Right lobe of liver (tissue), 6 donors: ENCODE measurements at places on chromosomes 5 and 9. TPM values are rescaled to one million over a fixed set of nuclear protein-coding genes. Genes with fewer than 3 reads are reported as not detected.

DNA sequence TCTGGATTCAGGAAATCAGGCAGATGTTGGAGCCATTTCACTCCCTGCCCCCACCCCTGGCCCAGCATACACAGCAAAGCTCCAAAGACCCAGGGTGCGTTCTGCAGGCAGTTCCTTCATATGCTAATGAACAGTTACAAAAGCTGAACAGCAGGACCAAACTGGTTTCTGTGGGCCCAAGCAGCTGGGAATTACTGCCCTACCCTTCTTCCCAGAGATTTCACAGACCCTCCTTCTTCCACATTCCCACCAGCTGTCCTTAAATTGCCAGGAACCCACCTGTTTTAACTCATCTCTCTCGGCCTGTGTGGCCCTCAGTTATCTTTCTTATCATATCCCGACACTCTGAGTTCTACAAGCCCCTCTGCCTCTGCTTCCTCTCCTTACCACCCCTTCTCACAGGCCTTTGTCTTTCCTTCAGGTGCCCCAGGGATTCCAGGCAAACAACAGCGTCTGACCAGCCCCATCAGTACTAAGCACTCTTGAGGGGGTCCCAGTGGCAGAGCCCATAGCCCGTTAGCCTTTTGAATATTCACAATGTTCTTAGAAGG lies 10.6 kb upstream of the F2RL1 start:
- DNase-seq, result no peak

DNA sequence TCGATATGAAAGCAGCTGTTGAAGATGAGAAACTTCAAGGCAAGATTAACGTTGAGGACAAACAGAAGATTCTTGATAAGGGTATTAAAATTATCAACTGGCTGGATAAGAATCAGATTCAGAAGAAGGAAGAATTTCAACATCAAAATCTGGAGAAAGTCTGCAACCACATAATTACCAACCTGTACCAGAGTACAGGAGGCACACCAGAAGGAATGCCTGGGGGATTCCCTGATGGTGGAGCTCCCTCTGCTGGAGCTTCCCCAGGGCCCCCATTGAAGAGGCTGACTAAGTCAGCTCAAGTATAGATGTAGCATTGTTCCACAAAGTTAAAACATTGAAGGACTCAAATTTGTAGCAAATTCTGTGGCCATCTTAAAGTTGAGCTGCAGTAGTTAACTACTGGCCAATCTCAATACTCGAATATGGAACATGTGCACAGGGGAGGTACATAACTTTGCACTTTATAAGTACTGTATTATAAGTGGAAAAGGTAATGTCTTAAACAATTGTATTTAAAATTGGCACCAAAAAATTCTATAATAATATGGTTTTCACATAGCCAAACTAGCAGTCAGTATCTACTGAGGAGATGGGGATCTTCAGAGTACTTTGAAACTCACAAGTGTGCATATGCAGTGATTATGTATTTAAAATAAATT lies 237.5 kb downstream of the CHSY3 start:
- DNase-seq, result peak; percentile 38

DNA sequence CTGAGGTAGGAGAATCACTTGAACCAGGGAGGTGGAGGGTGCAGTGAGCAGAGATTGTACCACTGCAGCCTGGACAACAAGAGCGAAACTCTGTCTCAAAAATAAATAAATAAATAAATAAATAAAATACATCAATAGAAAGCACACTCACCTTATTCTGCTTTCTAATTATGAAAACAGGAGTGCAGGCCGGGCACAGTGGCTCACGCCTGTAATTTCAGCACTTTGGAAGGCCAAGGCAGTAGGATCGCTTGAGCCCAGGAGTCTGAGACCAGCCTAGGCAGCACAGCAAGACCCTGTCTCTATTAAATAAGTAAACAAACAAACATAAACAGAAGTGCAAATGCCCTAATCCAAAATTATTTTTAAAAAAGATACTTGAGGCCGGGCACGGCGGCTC lies 2.3 kb downstream of the PWWP2A start:
- DNase-seq, result no peak

- DNase-seq, result no peak
These were observed 1187.1 kb upstream of the WWC1 start for GRCh38 chr5:167104351-167104750.

DNA sequence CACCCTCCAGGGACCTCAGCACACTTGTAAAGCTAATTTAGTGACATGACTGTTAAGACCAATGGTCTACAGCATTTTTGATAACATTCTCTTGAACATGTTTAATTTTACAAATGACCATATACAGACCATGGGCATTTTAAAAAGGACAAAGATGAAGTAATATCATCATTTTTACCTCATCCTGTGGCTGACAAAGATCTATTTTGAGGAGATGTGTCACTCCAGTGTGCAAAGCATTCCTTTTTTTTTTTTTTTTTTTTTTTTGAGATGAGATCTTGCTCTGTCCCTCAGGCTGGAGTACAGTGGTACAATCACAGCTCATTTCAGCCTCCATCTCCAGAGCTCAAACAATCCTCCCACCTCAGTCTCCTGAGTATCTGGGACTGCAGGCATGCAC lies 118.2 kb upstream of the TBC1D2 start:
- DNase-seq, result no peak

GRCh38 chr9:113151696-113152630 lies 1.2 kb downstream of the SLC31A2 start:
- DNase-seq, result no peak

DNA sequence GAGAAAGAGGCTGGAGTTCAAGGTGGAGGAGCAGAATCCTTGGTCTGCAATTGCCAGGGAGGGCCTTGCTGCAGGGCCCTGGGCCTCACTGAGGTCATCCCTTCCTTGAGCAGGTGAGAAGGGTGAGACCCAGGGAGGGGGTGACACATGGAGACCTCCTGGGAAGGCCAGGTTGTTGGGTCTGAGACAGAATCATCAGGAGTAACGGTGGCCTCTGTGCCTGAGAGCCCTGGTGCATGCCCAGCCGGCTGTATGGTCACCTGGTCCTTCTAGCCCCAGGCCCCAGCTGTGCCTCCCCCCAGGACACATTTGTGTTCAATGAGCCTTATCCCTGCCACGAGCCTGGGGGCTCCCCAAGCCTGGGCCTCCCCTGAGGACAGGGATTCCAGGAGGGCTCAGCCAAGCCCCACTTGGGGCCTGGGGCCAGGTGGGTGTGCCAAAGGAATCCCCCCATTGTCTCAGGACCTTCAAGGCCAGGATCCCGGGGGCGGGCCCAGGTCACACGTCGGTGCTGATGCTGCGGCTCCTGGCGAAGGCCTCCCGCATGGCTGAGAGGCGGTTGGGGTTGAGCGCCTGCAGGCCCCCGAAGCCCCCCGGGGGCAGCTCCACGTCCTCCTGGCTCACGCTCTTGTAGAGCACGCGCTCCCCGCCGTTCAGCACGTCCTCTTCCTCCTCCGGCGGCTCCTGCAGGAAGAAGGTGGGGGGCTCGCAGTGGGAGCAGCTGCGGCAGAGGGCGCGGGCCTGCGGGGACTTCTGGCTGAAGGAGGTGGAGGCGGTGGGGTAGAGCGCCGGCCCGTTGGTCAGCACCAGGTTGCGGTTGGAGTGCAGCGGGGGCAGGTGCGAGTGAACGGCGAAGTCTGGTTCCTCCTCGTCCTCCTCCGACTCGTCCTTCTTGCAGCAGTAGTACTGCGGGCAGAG lies 30.4 kb downstream of the FAM163B start:
- DNase-seq, result no peak

- DNase-seq, result no peak
These were observed 26.2 kb upstream of the SPTLC1 start for GRCh38 chr9:92141144-92142129.

The FCN2 gene
- total RNA-seq, result 84.0 TPM

The SLC9A3 gene
- 0.32 TPM for total RNA-seq

The ANKRD34B gene
- total RNA-seq, result 0.07 TPM

The TLX3 gene
- not detected for total RNA-seq

The OBP2B gene
- not detected for total RNA-seq

The SLC6A3 gene
- total RNA-seq, result not detected
